Stimulated activated CD4-positive, alpha-beta T cell treated with anti-CD3 and anti-CD28 coated beads, Interleukin-1b, Interleukin-23, amount 100 ng/mL, for 1 hour (primary cell): ENCODE measurements at places on chromosomes 7 and 10.

GRCh38 chr10:4588824-4589223 is 237.2 kb upstream of the AKR1E2 start:
- DNase-seq = no peak

GRCh38 chr10:94035982-94036765 is 42.4 kb downstream of the PLCE1 start:
- no peak for DNase-seq

- no peak for DNase-seq
These were observed 18.8 kb downstream of the NUDT1 start for GRCh38 chr7:2260820-2261219.

GRCh38 chr10:29735628-29736365 is 101.0 kb upstream of the SVIL start:
- DNase-seq = peak; percentile 69

DNA sequence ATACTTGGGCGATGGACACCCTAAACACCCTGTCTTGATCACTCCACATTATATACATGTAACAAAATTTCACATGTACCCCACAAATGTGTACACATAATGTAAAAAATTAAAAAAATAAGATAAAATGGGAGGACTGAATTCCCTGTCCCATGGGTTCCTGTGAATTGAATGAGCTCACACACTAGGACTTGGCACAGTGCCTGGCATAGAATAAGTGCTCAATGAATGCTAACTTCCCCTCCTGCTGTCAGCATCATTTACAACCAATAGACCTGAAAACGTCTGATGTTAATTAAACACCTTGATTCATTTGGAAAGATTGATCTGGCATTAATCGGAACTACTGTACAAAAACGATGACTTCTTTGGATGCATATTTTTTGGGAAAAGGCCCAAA is 117.3 kb upstream of the ZNF438 start:
- no peak for DNase-seq

DNA sequence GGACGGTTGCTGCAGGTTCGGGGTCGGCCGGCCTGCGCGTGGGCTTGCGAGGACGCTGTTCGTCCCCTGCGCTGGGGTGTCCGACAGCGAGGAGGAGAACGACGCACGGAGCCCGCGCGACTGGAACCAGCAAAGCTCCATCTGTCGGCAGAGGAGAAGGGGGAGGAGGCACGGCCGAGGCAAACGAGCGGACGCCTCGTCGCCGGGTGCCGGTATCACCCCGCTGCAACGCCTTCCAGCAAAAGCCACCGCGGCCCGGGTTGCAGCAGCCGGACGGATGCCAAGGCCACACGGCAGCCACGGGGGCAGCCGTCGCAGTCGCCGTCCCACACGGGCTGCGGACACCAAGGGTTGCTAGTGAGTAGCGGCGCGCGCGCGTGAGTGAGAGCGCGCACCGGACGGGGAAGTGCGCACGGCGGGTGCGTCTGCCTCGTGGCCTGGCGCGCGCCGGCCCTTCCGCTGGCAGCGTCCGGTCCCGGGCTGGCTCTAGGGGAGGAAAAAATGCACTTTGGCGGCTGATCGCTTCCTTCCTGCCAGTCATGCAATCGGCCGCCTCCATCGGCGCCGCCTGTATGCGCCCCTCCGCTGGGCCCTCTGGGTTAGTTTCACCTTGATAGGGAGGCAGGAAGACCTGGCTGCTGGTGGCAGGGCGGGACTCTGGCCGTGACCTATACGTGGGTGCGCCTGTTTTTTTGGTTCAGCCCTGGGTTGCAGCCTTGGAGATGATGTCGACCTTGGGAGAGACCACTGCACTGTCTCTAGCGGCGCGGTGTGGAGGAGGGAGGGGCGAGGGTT is 434 bp downstream of the STAMBPL1 start:
- peak; percentile 38 for DNase-seq

DNA sequence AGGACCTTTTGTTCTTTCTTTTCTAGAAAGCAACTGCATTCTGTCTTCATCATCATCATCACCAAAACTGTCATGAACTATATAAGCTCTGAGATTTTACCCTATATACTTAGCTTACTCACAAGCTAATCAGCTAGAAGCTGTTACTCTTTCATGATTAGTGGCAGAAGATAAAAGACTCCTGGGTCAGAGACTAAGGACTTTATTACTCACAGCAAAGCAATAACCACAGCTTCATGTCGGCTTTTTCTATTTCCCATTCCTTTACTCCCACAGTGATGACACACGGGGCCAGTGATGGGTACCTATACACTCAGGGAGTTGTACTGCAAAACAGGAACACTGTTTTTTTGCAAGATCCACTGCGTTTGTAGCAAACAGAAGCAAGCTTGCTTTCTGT is 8.4 kb upstream of the C10orf88 start:
- no peak for DNase-seq

DNA sequence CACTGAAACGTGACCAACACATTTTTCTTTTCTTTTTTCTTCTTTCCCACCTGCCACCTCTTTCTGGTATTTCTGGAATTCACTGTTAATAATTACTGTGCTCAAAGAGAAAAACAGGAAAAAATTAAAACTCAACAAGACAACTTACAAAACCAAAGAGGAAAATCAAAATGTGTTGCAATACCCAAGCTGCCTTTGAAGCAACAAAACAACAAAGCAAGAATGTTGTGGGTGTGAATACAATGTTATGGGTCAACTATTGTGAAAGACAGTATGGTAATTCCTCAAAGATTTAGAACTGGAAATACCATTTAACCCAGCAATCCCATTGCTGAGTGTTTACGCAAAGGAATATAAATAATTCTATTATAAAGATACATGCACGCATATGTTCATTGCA is 415.1 kb downstream of the GFRA1 start:
- DNase-seq = no peak

DNA sequence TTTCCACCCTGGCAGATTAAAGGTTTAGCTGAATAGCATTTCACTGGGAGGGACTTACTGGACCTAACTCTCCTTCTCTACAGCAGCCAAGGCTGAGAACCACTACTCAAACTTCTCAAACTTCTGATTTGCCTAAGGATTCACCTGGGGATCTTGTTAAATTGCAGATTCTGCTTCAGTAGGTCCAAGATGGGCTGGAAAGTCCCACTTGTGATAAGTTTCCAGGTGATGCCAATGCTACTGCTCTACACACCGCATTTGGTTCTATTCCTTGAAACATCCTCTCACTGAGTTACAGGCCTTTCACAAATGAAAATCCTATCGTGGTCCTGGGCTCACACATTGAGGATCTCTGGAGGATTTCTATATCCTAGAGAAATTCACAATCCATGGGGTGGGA is 147.9 kb downstream of the CHCHD3 start:
- DNase-seq = no peak

GRCh38 chr10:125093199-125093973 is 67.0 kb downstream of the CTBP2 start:
- DNase-seq = no peak

DNA sequence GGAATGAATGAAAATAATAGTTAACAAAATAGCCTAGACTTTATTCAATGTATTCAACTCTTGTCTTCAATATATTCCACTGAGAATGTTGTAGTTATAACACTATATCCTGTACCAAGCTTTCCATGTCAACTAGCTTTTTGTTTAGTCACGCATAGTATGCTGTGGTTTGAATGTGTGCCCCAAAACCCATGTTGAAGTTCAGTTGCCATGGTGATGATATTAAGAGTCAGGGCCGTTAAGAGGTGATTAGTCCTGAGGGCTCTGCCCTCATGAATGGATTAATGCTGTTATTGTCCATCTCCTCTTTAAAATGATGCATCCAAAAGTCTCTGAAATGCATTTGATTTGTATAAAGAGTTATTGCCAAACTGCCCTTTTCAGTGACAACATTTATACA is 887.6 kb downstream of the NRG3 start:
- DNase-seq = no peak
